ENCODE measurements at places on chromosomes 1 and 21.

- no peak for DNase-seq
Measured at GRCh38 chr1:53835491-53835890, 2.6 kb downstream of the NDC1 start.

- no peak for DNase-seq
Measured at GRCh38 chr1:221315330-221315729, 426.6 kb downstream of the DUSP10 start.

DNA sequence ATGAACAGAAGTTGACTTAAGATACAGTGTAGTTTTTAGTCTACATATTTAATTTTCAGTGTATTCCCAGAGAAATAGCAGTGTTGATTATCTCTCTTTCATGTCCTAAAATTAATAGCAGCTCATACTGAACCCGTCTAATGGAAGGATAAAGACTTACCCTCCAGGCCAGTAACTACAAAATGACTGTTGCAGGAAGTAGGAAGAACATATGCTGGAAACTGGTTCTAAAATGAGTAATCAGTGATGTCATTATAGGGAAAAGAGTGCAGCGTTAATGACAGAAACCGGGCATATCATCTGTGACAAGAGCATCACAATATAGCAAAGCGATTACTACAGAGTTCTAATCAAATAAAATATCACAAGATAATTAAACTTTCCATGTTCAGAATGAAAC lies 385.5 kb downstream of the SMYD3 start:
- no peak for DNase-seq

DNA sequence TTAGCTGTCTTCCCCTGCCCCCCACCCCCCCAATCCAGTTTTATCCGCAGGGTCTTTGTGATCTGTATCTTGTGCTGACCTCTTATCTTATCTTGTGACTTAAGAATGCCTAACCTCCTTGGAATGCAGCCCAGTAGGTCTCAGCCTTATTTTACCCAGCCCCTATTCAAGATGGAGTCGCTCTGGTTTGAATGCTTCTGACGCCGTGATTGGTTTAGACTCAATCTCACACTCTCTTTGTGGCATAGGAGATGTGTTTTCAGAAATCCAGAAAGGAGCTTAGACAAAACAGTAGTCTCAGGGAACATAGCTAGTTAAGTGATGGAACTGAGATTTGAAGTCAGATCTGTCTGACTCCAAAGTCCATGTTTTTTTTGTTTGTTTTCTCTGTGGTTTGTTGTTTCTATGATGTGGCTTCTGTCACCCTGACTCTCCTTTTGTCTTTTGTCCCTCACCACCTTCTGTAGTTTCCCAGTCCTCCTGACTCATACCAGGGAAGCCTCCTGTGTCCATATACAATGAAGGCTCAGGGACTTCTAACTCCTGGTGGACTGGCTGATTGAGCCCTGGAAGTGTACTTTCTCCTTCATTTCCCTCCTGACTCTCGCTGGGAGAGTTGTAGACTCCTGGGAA lies 18.1 kb upstream of the USP24 start:
- no peak for DNase-seq

DNA sequence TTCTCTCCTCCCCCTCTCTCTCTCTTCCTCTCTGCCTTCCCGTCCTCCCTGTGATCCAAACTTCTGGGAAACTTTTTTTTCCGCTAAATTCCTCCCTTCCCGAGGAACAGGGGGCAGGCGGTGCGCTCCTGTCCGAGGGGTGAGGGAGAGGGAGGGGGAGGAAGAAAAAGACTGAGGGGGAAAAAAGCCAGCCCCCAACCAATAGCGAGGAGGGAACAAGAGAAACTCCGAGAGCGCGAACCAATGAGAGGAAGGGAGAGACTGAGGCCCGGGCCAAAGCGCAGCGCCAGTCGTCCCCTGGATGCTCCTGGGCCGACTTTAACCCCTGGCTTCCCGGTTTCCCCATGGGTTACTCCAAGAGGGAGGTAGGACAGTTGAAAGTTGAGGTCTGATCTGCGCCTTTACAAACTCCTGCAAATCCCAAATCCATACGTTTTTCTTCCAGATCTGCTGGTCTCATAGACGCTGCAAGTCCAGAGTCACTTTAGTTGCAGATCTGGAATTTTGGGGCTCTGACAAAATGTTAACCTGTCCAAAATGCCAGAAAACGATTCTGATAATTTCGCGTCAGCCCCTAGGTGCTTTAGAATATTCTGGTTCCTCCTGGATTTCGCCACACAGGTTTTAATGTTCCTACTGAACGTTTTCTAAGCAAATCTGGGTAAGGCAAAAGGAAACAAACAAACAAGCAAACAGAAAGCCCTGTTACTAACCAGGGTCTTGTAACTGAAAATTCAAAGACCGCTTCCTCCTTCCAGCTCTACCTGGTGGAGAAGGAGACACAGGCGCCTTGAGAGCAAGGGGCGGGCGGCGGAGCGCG lies at the start of gene TBX15:
Gene TBX15 (minus strand): TSS at position 158 of the 820 bp plus-strand sequence. CDS start 548 bp downstream, outside the sequence.
- DNase-seq, result no peak

- no peak for DNase-seq
Measured at GRCh38 chr1:203470240-203470639, 5.4 kb upstream of the PRELP start.

DNA sequence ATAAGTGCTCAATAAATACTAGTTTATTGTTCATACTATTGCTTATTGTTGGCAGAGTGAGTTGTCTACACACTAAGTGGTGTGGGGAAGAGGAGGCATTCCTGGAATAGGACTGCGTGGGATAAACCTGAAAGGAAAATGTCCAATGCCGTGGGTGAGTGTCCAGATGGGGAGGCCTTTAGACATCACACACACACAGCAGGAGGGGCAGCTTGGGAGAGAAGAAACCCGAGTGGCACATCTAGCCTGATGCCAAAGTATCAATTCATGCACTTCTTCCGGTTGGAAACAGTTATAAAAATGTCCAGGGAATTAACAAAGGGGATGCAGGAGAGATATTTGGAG lies 27.3 kb downstream of the CCN1 start:
- no peak for DNase-seq

GRCh38 chr1:201023920-201024624 lies 558 bp upstream of the KIF21B start:
- no peak for DNase-seq

GRCh38 chr1:219099307-219099706 lies 74.4 kb upstream of the LYPLAL1 start:
- no peak for DNase-seq

GRCh38 chr1:186178426-186179043 lies 196.5 kb downstream of the TPR start:
- DNase-seq, result no peak

DNA sequence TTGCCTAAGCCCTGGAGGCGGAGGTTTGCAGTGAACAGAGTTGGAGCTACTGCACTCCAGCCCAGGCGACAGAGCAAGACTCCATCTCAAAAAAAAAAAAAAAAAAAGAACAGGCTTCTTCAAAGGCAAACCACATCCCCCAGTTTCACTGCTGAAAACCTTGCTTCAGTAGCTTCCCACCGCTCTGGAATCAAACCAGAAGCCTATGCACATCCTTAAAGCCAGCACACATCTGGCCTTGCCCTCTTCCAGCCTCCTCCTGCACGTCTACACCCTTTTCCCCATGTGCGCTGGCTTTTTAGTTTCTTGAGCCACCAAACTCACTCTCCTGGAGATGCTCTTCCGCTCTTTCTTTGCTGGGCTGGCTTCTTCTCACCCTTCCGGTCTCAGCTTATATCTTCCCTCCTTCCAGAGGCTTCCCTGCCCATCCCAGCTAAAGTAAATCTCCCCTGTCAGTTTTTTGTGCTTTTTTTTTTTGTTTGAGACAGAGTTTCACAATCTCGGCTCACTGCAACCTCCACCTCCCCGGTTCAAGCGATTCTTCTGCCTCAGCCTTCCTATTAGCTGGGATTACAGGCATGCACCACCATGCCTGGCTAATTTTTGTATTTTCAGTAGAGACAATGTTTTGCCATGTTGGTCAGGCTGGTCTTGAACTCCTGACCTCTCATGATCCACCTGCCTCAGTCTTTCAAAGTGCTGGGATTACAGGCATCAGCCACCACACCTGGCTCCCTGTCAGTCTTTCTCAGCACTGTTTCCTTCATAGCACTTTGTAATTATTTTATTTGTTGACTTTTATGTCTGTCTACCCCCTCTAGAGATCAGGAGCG lies 42.0 kb upstream of the ID3 start:
- DNase-seq, result no peak

- DNase-seq, result no peak
Measured at GRCh38 chr21:39315603-39316445, 2.4 kb upstream of the BRWD1 start.

DNA sequence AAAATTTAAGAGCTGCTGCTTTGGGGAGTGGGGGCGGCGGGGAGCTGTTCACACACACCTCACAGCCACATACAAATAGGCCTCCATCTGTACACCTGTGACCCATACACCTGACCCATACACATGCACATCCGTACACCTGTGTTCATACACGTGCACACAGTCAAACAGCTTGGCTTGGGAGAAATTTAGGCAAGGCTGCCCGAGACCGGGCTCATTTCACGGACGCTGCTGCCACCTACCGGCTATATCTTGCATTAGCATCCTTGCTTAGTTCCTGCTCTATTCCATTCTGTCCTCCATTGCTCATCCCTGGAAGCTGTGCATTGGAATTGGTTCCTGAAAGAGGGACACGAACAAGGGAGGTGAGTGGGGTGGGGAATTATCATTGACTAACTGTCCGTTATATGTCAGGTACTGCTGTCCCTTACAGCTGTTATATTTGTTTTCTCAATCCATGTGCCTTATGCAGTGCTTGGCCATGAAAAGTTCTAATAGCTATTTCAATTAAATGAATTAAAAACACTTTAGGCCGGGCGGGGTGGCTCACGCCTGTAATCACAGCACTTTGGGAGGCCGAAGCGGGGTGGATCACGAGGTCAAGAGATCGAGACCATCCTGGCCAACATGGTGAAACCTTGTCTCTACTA lies 37.1 kb upstream of the EPB41 start:
- DNase-seq, result peak; percentile 64

DNA sequence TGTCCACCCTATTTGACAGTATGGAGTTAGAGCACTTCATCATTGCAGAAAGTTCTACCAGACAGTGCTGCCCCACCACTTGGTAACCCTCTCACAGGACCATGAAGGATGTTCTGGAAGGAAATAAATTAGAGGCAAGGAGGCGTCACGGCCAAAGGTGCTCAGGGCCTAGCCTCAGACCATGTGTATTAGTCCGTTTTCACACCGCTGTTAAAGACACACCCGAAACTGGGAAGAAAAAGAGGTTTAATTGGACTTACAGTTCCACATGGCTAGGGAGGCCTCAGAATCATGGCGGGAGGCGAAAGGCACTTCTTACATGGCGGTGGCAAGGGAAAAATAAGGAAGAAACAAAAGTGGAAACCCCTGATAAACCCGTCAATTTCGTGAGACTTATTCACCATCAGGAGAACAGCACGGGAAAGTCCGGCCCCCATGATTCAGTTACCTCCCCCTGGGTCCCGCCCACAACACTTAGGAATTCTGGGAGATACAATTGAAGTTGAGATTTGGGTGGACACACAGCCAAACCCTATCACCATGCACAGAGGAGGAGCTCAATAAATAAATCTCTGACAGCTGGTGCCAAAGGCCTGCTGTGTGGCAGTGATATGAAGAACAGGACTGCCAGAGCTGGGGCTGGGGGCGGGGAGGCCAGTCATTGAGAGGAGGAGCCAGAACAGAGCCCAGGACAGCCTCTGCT lies 75.8 kb downstream of the FHAD1 start:
- DNase-seq, result no peak

DNA sequence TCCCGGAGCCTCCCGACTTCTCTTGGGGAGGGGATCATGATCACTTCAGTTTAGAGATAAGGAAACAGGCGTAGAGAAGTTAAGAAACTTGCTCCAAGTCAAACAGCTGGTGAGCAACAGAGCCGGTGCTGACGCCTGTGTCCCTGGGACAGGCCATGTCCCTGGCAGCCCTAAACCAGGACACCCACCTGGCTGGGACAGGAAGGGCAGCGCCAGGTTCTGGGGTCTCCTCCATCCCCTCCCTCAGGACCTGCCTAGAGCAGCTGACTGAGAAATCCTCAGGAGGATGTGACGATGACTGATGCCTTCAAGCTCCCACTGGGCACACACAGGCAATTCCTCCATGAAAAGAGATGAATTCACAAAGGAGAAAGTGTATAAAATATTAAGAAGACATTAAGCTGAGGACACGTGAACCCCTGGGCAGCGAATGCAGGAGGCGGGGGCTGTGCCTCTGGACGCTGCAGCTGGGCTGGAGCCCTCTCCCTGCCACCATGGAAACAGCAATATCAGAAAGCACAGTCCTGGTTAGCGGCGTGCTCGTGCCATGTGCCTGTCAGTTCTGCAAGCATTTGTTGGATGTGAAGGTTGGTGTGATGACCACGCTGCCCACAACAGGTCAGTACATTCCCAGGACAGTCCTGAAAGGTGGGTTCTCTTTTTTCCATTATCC lies 40.1 kb upstream of the C1orf174 start:
- DNase-seq, result no peak

GRCh38 chr1:4637616-4638344 lies 16.6 kb upstream of the AJAP1 start:
- DNase-seq, result no peak

- no peak for DNase-seq
Measured at GRCh38 chr1:36625253-36625934, 142.7 kb upstream of the CSF3R start.

GRCh38 chr1:115325874-115326273 lies 12.2 kb downstream of the NGF start:
- DNase-seq, result no peak

DNA sequence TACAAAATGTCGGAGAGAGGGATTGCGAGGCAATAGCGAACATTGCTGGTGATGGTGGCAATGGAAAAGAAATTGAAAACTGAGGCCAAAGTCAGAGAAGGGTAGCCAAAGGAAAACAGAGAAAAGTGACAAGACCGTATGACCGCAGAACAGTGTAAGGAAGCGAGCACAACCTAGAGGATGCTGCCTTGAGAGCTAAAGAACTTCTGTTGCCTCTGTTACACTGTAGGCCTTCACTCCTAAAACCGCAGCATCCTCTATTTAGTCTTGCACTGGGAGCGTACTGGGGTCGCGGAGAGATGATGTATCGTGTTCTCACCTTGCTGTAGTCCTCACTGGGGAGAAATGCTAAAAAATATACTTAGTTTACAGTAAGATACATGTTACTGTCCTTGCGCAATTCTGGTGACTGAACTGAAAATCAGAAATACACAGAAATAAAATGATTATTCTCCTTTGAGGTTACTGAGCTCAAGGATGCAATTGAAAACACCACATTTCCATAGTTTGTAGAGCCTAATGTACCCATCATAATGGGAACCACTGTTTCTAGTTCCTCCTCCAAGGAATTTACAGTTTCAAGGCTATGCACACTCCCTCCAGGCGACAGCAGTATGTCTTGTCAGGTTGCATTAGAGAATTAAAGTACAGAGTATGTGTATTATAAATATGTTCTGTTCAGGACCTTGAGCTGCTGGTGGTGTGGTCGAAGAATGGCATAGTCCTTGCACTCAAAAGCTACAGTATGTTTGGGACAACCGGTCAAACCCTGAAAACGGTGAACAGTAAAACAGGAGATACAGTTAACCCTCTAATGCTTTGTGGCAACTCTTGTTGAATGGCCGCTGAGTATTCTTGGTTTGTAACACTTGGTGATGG lies 1.3 kb downstream of the NEK7 start:
- DNase-seq, result no peak

GRCh38 chr1:2115702-2116341 lies 65.6 kb downstream of the PRKCZ start:
- DNase-seq, result no peak

GRCh38 chr21:34606621-34607020 lies 8.3 kb downstream of the RCAN1 start:
- no peak for DNase-seq

Data from stimulated activated CD4-positive, alpha-beta T cell treated with anti-CD3 and anti-CD28 coated beads, Interleukin-1b, Interleukin-23, amount 100 ng/mL, for 1 hour (primary cell).